Umbilical cord (tissue), 2 donors: ENCODE measurements at places on chromosomes 5 and 9.

DNA sequence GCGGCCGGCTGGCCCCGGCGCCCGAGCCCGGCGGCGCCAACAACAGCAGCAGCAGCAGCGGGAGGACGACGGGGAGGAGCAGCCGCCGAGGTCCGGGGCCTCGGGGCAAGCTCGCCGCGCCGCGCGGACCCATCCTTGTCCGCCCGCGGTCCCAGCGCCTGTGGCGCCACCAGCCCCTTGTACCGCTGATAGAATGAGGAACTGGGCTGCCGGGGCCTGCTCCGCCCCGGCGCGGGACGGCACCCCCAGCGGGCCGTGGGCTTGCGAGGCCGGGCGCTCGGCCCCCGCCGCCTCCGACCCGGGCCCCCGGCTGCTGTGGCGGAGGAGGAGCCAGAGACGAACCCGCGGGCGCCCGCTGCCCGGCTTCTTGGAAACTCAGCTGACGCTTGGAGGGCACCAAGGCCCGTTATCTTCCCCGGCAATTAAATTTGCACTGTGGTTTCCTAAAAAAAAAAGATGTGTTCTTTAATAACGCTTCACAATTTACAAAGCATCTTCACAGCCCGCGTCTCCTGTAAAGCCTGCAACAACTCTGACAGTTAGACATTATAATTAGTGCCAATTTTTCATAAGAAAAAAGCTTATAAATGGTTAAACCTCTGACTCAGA is at the start of gene ARSB:
TSS of gene ARSB (minus strand) at position 195 of the 609 bp plus-strand sequence. CDS start at position 133, 62 bp downstream.
- peak; percentile 72 for DNase-seq

GRCh38 chr5:8934455-8934854 is 611.4 kb downstream of the SEMA5A start:
- DNase-seq, result no peak

DNA sequence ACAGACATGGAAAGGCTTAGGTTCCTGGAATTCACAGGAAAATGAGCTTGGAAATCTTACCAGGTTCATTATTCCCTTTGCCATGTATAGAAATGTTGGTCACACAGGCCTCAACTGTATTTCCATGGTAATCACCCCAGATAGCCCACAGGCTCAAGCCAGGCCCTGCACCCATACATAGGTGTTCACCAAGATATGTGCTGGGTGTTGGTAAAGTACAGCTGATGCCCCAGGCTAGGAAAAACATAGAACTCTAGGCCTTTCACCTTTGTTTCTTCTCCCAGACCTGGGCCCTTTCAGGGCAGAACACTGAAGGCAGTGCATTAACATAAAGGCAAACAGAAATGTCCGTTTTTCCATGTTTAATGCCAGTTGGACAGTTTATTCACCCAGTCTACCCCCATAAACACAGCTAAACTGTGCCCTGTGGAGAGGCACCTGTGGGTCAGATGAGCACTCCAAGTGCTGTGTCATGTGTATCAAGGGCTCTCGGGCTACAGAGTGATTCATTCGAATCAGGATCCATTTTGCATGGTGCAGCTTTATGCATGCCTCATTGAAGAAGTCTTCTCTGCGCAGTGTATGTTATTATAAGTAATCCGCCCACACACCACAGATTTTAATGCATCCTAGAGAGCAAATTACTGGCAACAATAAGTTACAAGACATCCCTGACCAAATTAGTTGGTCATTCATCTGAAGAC is 93.4 kb upstream of the SLC30A5 start:
- DNase-seq, result no peak

- DNase-seq, result no peak
Observed at GRCh38 chr9:82893549-82893948, 169.4 kb downstream of the RASEF start.

DNA sequence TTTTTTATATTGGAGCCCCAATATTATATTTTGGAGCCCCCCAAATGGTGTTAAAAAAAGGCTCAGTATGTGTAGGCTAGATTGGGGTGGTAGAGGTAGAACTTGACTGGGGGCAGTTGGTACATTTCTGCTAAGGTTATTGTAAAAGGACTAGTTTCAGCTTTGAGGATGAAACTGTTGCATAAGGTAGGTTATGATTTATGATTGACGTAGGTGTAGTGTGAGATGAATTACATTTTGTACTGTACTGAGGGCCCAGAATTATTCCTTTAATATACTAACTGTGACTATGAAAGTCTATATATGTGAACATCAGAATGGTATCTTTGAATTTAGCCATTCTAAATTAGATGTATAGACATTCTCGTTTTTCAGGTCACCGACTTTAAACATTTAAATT is 3.6 kb downstream of the RIC1 start:
- no peak for DNase-seq

- DNase-seq, result peak; percentile 32
Observed at GRCh38 chr9:5509573-5509972, 758 bp upstream of the PDCD1LG2 start.

DNA sequence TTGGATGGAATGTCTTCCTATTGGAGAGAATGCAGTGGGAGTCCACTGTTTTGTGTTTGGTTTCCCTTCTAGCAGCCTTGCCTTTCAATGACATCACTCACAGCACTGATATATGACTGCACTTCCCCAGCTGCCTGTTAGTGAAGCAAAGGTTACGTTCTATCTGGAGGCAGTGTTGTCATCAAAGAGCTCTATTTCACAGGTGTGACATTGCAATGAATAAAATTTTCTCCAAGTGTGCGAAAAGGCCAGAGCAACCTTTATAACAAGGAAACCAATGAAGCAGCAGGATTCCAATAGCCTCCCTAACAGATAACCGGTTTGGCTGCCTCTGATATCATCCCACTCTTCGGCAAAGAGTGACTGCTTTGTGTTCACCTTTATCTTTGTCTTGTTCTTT is 523.5 kb upstream of the ZNF608 start:
- DNase-seq, result peak; percentile 41

DNA sequence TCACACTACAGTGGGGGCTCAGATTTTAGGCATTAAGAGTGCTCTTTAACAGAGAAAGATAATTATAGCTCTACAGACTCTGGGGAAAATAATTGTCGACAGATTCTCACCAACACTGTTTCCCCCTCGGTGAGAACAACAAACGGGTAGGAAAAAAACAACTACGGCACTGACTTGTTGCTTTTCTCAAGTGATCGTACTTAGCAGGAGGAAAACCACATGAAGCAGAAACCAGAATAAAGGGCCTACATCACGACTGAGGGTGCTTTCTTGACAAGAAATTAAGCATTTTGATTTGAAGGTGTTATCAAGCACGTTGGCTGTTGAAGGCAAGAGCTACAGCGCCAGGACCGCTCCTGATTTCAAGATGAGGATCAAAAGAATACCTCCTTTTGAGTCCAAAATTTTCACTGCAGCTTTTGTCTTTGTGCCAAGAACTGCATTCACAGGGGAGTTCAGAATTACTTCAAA is 27.2 kb upstream of the CER1 start:
- DNase-seq, result no peak

DNA sequence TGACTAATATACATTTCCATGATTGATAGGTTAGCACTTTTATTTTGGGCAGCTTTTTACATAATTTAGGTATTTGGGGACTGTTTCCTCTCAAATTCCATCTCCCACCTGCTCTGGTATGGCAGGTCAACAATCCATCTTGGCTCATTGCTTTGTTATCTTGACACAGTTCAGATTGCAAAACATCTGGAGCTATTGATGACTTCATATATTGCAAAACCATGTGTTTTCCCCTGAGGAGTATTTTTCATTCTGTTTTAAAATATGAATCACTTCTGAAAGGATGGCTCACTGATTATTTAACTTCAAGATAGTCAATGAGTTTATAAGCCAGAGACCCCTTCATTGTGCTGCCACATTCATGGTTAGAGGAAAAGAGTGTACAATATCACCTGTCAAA is 1206.0 kb upstream of the C9orf72 start:
- no peak for DNase-seq

DNA sequence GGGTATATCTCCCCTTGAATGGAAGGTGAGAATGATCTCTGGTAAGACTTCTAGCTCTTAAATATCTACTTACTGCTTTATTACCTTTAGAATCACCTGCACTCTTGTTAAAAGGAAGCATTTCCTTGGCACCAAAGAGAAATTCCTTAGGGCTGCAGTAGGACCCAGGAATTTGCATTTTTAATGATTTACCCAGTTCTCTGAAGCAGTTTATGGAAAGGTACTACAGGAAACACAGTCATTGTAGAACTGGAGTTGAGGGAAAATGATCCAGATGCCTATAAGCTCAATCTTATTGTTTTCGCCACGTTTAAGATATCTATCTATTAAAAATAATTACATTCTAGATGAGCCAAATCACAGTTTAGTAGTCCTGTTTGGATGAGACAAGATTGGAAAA is 9.5 kb upstream of the C9 start:
- DNase-seq, result no peak

DNA sequence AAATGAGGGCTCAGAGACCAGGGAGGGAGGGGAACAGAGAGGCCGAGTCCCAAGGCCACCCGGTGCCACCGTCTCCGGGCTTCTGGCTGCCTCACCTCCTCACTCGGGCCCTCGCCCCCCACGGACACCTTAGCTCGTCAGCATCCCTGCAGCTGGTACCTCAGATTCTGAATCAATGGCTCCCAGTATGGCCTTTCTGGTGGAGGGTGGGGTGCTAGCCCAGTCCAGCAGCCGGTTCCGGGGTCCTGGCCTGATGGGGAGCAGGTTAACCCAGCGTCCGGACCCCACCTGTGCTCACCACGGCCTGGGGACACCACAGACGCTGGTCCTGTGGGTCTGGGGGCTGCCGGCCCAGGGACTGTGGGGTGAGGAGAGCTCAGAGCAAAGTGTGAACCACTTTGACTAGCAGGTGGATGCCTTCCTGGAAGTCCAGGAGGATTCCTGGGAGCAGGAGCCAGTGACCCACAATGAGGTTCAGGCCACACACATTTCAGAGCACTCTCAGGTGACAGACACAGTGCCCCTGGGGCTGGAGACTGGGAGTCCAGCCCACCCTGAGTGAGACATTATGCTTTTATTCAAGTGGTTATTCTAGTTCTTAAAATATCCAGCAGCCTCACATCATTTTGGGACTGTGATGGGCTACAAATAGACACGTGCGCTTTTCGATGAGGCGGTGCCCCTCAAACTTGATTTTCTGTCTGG is 53.3 kb downstream of the AHRR start:
- no peak for DNase-seq

DNA sequence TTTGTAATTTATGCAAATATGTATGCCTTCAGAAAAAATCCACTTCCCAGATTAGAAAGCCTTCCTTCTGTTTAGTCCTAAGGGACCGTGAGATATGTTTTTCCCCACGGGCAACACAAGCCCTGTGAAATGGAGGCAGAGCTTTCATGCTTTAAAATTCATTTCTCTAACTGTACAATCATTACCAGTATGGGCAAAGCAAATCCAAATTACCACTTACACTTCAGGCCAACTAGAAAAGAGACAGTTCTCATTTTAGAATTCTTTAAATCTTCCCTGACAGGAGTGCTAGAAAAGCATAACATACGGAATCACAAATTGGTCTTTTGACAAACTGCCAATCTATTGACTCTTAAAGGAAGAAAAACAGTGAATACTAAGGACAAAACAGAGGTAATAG is 20.5 kb upstream of the TNPO1 start:
- DNase-seq, result no peak

DNA sequence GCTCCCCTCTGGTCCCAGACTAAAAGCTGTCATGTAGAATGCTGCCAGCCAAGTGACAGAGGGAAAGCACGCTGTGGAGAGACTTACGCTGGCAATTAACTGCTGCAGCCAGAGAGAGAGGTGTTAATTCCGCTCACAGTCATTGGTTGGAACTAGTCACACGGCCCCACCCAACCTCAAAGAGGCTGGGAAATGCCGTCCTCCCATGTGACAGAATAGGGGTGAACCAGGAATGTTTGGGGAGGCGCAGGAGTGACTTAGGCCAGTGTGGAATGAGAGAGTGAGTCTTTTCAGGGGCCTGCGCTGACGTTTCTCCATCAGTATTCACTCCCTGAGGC is 87.6 kb downstream of the AMBP start:
- no peak for DNase-seq
